ENCODE measurements at places on chromosomes 11 and 22.

GRCh38 chr11:69008737-69009440 is 4.2 kb downstream of the MRGPRF start:
- DNase-seq, result peak; percentile 91

- no peak for DNase-seq
These were observed 84.8 kb downstream of the SNX19 start for GRCh38 chr11:130831506-130831905.

DNA sequence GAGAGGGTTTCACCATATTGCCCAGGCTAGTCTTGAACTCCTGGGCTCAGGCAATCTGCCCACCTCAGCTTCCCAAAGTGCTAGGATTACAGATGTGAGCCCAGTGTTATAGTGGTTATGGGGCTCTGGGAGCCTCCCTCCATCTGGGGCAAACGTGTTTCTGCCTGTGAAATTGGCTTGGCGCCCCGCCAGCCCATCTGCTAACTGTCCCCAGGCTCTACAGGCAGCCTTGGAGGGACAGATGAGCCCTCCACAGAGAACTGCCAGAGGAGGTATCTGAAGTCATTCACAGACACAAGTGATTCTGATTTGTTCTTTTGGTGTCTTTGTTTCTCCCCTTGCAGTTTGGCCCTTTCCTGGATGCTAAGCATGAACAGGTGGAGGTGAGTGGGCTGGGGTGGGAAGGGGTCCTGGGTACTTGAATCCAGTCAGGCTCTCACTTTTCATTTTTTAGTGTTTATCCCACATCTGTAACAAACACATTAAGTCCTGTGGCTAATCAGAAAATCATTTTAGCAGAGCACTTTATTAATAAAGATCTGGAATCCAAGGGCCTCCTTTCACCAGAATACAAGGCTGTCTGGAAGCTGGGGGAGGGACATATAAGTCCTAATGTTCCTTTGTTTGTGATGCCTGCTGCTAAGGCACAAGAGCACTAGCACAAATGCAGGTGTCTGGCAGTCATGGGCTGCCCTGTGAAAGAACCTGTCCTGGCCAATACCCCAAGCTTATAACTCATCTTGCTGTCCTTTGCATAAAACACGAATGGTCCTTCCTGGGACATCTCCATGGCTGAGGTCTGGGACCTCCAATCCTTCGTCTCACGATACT is 25.7 kb upstream of the CDC42EP2 start:
- no peak for DNase-seq

DNA sequence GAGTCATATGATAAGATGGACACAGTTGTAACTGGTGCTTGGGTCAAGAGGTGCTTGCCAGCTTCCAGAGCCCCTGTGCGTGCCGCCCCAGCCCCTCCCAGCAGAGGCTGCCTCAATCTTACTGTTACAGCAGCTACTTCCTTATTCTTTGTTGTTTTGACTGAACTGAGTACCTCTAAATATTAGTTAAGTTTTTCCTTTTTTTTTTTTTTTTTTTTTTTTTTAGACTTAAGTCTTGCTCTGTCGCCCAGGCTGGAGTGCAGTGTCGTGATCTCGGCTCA is 8.8 kb downstream of the ZBED4 start:
- DNase-seq, result no peak

DNA sequence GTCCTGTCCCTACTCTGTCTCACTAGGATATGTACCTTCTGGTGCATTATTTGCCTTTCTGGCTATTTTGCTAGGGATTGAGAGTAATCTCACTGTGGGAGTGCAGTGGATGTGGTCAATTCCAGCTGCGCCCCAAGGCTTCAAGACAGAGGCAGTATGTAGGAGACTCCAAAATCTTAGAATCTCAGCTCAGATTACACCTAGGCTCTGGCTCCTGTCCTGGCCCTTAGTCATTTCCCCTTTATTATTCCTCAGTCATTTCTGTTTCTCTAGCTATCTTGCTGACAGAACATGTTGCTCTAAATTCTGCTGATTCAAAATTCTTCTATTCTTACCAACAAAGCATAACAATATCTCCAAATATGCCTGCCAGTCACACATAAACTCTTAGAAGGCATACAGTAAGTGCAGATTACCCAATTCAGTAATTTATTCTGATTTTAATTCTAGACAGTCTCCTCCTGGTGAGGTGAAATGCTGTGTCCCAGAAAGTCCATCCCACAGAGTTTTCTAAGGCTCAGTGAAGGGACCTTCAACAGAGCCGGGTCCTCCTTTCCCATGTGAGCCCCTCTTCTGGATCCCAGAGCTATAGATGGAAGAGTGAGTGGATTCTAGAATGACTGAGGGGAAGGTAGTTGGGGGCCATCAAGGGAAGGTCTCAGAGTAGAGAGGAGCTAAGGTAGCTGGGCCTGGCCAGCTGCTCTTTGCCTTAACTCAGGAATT is 24.3 kb upstream of the GLYATL1 start:
- DNase-seq, result no peak

DNA sequence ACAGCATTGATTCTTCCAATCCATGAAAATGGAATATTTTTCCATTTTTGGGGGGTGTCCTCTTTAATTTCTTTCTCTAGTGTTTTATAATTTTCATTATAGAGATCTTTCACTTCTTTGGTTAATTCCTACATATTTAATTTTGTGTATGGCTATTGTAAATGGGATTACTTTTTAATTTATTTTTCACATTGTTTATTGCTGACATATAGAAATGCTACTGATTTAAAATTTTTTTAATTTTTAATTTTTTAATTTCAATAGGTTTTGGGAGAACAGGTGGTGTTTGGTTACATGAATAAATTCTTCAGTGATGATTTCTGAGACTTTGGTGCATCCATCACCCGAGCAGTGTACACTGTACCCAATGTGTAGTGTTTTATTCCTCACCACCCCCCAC is 26.6 kb upstream of the OOSP4B start:
- no peak for DNase-seq

GRCh38 chr11:65790902-65791650 is 4.2 kb downstream of the OVOL1 start:
- DNase-seq, result no peak

GRCh38 chr11:64743591-64744543 is at the start of gene RASGRP2:
TSS of gene RASGRP2 (minus strand) at chr11:64744142. CDS start at chr11:64742866, 1,276 bp downstream.
- no peak for DNase-seq

Data from LoVo (cell line).